Urinary bladder (tissue), 4 donors: ENCODE measurements at places on chromosomes 5 and 9. TPM values are rescaled to one million over a fixed set of nuclear protein-coding genes. Genes with fewer than 3 reads are reported as not detected.

DNA sequence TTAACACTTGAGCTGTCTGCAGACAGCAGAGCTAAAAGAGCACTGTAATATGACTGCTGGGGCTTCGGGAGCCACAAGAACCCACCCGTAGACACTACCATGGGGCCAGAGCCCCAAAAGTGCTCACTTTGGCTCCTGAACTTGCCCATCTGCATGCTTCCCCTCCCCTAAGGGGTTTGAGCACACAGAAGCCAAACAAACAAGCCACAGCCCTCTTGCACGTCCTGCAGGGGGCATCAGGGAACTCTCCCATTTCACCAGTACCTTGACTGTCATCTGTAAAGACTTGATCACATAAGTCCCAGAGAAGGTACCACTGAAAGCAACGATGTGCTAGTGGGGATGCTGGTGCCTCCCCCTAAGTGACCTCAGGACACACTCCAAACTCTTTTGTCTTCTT is 681.8 kb downstream of the SEMA5A start:
- DNase-seq = no peak

GRCh38 chr9:81613002-81613812 is 76.1 kb downstream of the TLE1 start:
- peak; percentile 70 for DNase-seq

GRCh38 chr9:133718563-133719315 is 19.4 kb downstream of the SARDH start:
- DNase-seq = no peak

GRCh38 chr5:132300577-132301343 is 6.6 kb downstream of the SLC22A4 start:
- DNase-seq = no peak

DNA sequence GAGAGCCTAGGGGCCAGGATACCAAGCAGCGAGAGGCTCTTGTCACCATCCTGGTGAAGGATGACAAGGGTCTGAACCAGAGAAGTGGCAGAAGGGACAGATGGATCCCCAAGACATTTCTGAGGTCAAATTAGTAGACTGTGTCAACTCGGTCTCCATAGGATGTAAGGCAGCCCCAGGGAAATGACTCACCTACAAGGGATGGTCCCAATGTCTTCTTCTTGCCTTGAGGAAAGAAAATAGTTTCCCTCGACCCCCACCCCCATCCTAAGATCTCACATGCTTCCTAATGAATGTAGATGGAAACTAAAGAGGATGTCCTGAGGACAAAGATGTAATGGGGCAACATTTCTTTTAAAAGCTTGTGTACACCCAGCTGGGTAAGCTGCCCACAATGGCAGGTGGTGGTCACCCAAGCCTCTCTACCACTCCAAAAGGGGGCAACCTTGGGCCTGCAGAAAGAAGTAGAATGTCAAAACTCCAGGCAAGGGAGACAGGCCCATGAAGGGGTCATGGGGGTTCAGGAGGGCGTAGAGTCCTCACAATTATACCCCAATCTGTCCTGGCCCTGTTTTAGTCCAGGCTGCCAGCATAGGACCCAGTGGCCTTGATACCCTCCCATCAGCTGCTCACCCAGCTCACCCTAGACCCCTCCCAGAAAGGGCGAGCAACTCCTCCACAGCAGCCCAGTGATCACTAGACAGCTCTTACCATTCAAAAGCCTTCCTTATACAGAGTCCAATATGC is 187.4 kb downstream of the ACTL7B start:
- no peak for DNase-seq

DNA sequence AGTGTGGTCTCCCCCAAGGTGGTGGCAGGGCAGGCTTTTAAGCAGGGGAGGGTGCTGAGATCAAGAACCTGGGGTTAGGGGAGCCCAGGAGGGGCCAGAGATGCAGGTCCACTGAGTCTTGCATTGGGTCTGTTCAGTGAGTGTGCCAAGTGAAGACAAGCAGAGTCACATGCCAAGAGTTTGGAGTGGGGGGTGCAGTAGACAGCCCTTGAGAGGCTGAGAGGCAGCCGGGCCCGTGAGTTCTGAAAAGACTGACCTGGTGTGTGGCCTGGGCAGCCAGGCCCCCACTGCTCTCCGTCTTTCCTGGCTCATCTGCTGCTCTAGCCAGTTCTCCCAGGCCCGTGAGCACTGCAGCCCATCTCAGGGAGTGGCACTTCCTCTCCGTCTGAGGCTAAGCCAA is 120.0 kb downstream of the DAB2IP start:
- DNase-seq = no peak

IL33 gene
- 45.0 TPM for polyA plus RNA-seq

OTP gene
- not detected for polyA plus RNA-seq

MYOZ3 gene
- polyA plus RNA-seq = 1.5 TPM

C5orf52 gene
- polyA plus RNA-seq = not detected

ARID3C gene
- not detected for polyA plus RNA-seq

PCDH1 gene
- polyA plus RNA-seq = 22.5 TPM
